ENCODE measurements at places on chromosomes 7 and 10. TPM values are rescaled to one million over a fixed set of nuclear protein-coding genes. Genes with fewer than 3 reads are reported as not detected.

DNA sequence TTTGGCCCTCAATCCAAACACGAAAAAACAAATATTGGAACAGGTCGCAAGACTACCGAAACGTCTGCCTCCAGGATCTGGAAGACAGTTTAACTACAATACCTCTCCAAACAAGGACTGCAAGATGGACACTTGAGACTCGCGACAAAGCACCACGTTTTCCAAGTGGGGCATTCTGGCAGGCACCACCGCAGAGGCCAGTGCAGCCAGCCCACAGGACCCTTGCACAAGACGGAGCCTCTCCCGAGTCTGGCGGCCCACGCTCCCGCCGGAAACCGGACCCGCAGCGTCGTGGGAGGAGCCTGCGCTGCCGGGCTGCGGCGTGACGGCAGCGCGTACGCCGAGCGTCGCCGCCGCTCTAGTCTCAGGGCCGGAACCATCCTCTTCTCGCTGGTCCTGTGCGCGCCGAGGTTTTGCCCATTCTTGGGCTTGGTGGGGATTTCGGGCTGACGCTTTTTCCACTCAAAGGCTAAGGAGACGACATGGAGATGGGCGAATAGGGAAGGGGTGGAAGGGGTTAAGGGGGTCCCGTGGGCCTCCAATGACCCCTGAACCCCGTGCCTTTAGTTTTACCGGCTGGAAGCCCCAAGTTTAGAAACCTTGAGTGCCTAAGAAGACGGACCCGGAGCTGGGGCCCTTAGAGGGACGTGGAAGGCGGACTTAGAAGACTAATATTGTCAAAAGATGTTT is at the start of gene ORC5:
TSS of gene ORC5 (minus strand) at position 283 of the 690 bp plus-strand sequence. CDS start at position 174, 109 bp downstream.
- peak; percentile 82 for DNase-seq

DNA sequence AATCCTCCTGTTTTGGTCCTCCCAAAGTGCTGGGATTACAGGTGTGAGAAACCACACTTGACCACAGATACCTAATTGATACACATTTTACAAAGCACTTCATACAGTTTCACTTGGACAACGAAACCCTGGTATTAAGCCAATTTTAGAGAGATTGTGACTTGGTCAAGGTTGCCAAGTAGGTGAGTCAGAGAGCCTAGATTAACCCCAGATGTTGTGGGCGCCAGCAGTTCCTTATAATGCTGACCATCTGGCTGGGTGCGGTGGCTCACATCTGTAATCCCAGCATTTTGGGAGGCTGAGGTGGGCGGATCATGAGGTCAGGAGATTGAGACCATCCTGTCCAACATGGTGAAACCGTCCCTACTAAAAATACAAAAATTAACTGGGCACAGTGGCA is 4.9 kb upstream of the PHKG1 start:
- no peak for DNase-seq

DNA sequence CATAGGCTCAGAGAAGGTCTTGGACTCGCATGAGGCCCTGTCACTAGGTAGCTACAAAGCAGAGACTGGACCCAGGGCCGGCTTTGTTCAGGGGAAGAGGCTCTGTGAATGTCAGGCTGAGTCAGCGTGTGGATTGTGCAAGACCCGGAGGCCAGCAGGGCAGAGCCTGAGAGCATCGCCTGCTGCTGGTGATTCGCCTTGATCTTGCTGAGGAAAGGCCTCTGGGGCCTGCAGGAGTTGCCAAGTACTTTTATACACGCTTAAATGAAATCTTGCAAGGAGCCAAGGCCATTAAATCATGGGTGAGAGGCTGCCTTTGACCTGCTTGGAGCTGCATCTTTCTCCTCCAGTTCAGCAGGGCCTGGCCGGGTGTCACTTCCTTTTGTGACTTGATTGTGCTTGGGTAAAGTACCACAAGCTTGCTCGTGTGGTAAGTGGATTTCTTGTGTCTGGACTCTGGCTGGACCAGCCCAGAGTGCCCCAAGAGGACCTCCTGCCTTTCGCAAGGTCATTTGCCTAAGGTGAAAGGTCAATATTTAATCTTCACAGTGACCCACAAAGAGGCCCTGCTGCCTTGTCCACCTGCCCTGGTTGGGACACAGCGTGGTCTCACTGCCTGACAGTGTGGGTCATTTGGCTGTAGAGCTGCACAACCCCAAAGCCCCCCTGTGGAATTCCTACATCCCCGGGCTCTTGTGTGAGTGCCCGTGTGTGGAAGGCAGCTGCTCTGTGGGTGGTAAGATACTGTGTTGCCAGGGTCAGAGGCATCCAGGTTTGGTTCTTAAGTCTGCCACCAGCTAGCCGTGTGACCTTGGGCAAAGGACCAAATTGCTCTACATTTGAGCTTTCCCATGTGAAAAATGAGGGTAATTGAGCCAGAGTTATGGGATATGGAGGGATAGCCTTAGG is 38.6 kb upstream of the SH2D4B start:
- DNase-seq = peak; percentile 85

DNA sequence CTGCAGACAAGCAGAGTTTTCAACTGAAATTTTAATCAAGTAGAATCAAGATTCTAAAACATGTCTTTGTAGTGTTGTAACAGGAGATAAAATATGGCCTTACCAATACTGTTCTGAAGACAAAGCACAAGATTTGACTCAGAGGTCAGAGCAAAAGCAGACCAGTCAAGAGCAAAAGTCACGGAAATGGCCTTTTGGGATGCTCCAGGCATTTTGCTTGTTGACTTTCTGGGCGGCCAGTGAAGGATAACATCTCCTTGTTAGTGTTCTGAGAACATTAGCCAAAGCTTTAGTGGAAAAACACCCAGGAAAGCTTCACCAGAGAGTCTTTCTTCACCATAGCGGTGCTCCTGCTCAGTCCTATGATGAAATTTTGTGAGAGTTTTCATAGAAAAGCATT is 590.6 kb downstream of the ARL4A start:
- DNase-seq = no peak

The HPS1 gene
- 33.3 TPM for polyA plus RNA-seq

The GPR85 gene
- 1.6 TPM for polyA plus RNA-seq
